Heart left ventricle (tissue), 16 donors: ENCODE measurements at places on chromosomes 7 and 10.
A peak's percentile ranks its signal among the peaks of the same experiment; 100 is the strongest.

- no peak for DNase-seq
Observed at GRCh38 chr7:115574681-115575291, 455.8 kb downstream of the TFEC start.

DNA sequence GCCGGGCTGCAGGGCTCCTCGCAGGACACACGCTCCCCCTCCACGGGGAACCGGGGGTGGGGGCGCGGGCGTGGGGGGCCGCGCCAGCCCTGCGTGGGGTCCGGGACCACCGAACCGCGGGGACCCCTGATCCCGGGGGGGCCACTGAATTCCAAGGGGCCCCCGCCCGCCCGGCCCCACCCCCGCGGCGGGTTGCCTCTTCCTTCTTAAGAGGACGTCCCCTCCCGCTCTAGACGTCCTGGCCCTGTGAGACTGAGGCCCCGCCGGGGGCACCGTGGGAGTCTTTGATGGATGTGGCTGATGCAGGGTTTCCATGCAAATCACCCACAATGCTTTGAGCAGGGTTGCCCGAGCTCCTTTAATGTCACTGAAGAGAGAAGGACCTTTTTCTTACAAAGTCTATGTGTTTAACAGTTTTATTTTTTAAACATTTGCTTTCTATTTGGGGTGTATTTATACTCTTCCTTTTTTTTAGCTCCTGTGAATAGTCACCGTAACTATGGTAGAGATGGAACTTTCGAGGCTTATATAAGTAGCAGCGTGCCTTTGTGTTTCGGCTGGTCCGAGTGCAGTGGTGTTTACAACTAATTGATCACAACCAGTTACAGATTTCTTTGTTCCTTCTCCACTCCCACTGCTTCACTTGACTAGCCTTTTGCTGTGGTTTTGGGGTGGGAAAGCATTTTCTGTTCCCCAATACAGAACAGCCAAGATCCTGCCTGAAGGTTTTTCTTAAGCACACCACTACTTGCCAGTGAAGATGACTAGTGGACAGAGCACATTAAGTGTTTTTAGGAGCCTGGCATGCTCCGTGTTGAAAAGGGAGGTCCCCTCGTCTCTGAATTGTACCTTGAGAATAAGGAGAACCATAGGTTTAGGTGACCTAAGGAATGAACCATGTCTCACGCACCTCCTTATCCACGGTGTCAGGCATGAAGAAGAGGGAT lies 44.8 kb downstream of the PDIA4 start:
- DNase-seq: peak; percentile 34

DNA sequence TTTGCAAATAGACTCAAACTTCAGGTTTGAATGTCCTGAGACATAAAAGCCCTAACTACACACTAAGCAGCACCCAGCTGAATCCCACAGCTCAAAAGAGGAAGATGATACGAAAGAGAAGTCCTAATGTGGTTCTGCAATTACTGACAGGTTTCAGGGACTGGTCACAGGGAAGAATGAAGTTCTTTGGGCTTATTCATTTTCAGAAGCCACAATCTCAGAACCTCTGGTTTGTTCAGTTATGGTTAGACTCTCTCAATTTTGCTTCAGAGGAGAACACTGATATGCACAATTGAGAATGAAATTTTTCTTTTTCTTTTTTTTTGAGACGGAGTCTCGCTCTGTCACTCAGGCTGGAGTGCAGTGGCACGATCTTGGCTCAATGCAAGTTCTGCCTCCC lies 94.6 kb upstream of the FAM180A start:
- no peak for DNase-seq

- DNase-seq: no peak
Observed at GRCh38 chr7:134317434-134317833, 704 bp upstream of the SLC35B4 start.

DNA sequence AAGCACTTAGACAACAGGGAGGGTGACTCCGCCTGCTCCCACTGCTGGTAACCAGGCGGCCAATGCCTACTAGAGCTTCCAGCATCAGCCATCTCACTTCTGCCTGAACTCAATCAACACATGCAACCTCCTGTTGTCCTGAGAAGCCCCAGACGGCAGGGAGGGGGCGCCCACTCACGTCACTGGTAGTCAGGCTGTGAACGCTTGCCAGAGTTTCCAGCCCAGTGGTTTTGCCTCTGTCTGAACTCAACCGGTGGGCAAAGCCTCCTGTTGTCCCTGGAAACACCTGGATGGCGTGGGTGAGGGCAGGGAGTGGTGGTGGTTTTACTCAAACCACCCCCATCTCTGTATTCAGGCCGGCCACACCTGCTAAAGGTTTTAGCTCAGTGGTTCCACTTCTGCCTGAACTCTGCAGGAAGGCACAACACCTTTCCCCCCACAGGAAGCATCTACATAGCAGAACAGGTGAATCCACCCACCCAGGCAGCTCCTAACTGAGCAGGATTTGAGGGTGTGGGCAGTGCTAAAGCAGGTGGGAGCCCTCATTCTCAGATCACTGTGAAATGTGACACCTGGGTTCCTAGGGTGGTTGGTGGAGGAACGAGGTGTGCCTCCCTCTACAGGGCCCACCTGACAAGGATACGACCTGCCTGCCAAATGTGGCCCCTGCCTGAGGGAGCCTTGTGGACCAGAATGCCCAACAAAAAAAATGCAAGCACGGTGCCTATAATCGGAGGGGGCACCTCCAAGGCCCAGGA lies 563.0 kb upstream of the SEMA3D start:
- no peak for DNase-seq

DNA sequence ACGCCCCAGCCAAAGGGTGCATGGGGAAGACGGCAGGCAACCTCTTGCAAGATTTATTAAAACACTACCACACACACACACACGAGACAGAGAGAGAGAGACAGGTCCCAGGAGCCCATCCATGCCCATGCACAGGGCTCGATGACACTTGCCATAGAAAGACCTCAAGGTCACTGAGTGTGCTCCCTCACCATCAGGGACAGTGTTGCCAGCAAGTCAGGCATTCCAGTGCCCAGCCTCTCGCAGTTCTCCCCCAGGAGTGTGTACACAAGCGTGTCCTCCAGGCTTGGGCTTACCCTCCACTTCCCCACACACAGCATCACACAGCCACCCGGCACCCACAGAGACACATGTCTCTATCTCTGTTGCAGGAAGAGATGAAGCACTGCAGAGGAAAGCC lies 46.8 kb upstream of the SLF2 start:
- no peak for DNase-seq

DNA sequence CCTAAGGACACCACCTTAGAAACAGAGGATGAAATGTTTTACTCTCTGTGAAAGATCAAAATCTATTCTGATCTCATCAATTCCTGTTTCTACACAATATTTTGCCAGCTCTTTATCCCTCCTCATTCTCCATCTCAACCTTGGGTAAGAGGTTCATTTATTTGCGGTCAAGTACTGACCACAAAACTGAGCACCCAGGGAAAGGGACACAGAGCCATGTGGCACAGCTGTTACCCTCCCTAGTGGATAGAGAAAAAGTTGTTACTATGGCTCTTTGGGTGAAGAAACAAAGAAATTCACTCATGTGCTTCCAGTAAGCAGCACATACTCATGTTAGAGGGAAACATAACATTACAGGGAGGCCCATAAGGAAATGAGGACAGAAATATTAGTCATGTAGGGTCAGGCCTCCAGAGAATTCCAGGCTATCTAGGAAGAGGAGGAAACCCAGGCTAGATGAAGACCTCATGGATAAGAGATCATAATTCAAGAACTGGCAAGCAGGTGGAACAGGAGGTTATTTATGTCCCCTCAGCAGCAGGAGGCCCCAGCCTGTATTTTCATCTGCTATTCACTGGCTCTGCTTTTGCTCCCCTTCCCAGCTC lies 114.5 kb downstream of the ATE1 start:
- no peak for DNase-seq
